ENCODE measurements at places on chromosomes 12 and 14.

GRCh38 chr14:91127401-91127801 lies 13.5 kb downstream of the DGLUCY start:
- no peak for DNase-seq

- no peak for DNase-seq
These were observed 1.6 kb downstream of the PAPLN start for GRCh38 chr14:73238941-73239340.

DNA sequence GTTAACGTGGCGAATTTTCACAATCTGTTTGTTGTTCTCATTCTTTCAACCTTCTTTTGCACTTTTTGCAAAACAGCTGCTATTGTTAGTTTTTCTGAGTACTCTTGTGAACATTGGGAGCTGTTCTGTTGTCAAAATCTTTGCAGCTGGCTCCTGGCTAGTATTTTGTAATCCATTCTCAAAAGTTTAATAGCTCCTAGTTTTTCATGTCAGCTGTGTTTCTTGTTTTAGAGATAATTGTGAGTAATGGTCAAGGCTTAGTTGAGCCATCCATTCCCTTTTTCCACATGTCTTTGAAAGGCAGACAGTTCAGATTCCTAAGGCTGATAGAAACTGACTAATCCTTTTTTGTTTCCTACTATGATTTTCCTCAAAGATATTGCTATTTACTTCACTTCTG lies 39.1 kb upstream of the CRADD start:
- DNase-seq, result no peak

- DNase-seq, result no peak
These were observed 444.0 kb upstream of the FLRT2 start for GRCh38 chr14:85085981-85086380.

GRCh38 chr12:6324936-6325750 lies 14.7 kb downstream of the PLEKHG6 start:
- DNase-seq, result no peak

DNA sequence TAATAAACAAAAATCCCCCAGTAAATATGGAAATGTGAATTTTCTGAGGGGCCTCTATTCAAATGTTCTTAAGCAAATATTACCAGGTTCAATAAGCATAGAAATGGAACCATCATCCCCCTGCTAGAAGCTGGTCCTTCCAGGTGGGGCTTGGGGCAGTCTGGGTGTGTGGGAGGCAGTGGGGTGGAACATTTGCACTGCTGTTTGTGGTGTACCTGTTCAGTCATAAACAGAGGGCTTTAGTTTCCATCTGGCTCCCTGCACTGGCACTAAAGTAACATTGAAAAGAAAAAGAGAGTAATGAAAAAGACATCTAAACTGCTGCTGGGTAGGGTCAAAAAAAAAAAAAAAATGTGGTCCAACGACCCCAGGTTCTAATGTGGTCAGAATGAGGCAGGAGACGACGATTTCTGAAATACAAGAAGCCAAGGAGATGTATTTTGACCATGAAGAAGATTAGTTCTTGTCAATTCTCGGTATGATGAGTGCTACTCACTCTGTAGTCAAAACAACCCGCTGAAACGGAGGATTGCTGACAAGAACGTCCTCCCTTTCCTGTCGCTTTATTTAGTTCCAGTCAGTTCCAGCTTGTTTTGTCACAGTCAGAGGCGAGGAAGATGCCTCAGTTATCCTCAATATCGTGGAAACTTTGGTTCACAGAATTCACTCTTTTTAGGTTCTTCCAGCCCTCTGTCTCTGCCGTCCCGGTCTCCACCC lies 44.2 kb upstream of the MANSC4 start:
- peak; percentile 74 for DNase-seq

GRCh38 chr12:124480469-124481256 lies 86.7 kb downstream of the NCOR2 start:
- no peak for DNase-seq
